Stimulated activated naive CD8-positive, alpha-beta T cell treated with anti-CD3 and anti-CD28 coated beads, Interleukin-15, amount 100 ng/mL, for 72 hours (primary cell): ENCODE measurements at places on chromosomes 11 and 22.

DNA sequence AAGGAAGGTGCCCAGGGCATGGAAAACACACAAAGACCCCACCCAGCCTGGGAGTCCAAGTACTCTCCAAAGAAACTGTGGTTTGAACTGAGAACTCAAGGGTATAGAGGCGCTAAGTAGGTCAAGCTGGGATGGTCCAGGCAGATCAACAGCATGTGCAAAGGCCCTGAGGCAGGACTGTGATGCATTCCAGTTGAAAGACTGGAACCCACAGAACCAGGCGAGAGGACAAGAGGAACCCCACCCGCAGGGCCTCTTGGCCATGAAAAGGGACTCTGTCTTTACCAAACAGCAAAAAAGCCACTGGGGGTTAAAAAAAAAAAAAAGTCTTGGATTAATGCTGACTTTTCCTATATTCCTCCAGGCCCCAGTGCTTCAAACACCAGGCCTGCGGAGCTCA lies 14.3 kb downstream of the CARD10 start:
- DNase-seq = no peak

- no peak for DNase-seq
These were observed 4.7 kb downstream of the C11orf87 start for GRCh38 chr11:109426442-109427240.

DNA sequence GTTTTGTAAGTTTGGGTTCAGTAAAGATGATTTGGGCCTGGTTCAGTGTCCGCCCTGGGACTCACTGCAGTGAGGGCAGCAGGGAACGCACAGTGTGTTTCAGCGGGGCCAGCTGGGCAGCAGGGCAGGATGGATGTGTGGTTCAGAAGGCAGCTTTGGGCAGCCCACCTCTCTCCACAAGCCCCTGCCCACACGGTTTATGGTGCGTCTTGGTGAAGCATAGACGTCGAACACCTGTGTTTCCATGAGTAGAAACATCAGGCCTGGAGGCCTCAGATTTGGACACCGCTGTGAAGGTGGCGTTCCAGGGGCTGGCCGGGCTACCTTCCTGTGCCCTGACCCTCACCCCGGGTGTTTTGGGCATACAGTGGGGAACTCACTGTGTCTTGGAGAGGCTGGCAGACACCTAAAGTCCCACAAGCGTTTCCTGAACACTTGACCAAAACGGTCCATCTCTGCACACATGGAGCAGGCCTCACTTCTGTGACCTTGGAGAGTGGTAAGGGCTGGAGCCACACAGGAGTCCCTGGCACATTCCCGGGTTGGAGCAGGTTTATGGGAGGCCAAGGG lies 59.0 kb downstream of the ST14 start:
- no peak for DNase-seq

DNA sequence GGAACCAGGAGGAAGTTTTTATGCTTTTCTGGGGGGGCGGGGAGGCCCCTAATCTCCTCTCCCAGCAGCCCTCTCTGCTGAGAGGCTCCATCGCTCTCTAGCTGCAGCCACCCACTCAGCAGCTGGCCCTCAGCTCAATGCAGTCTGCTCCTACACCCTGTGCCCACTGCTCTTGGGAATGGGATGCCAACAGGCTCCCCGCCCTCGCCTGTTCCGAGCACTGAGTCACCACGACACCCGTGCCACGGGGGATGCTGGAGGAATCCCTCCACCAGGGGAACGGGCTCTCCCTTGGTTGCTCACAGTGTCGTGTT lies 23.5 kb upstream of the SUSD2 start:
- no peak for DNase-seq

DNA sequence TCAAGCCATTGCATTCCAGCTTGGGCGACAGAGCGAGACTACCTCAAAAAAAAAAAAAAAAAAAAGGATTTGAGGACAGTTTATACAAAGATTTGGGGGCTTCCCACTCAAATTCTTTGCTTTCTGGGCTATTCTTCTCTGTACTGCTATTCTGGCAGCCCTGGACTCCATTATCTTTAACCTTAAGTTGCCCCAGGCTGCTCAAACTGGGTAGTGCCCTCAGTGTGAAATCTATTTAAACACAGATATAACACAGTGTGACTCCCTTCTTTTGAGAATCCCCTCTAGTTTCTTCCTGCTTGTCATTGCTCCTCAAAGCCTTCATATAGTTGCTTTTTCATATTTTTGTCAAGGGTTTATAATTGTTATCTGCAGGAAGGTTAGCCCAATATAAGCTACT lies 49.5 kb upstream of the WEE1 start:
- DNase-seq = no peak

DNA sequence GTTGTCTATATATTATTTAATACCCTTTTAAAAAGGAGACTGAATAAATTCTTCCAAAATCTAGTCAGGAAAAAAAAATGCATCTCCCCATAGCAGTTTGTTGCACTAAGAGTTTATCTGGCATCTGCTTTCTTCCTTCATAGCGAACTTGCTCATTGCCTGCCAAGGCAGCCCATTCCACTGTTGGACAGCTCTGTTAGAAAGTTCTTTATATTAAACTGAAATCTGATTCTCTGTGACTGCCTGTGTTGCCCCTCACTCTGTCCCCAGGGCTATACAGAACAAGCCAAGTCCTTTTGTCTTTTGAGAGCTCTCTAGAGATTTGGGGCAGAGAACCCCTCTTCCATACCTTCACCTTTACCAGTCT lies 3.3 kb upstream of the CHRDL2 start:
- DNase-seq = no peak

- no peak for DNase-seq
These were observed 141.6 kb downstream of the TRPC6 start for GRCh38 chr11:101442171-101442570.

DNA sequence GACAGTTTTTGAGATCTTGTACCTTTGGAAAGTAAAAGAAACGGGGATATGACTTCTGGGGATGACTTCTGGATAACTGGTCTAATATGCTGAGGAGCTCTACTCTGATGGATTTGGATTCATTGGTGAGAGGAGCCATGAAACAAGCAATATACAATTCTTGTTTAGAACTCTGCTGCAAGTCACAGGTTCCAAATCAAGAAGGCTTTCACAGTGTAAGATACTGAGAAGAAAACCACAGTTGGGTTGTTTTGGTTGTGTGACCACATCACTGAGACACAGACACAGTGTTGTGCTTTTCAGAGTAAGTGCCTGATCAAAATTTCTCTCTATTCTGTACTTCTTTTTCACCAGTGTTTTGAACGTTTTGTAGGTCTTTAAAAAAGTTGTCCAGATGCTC lies 13.1 kb upstream of the UCP2 start:
- DNase-seq = peak; percentile 47

DNA sequence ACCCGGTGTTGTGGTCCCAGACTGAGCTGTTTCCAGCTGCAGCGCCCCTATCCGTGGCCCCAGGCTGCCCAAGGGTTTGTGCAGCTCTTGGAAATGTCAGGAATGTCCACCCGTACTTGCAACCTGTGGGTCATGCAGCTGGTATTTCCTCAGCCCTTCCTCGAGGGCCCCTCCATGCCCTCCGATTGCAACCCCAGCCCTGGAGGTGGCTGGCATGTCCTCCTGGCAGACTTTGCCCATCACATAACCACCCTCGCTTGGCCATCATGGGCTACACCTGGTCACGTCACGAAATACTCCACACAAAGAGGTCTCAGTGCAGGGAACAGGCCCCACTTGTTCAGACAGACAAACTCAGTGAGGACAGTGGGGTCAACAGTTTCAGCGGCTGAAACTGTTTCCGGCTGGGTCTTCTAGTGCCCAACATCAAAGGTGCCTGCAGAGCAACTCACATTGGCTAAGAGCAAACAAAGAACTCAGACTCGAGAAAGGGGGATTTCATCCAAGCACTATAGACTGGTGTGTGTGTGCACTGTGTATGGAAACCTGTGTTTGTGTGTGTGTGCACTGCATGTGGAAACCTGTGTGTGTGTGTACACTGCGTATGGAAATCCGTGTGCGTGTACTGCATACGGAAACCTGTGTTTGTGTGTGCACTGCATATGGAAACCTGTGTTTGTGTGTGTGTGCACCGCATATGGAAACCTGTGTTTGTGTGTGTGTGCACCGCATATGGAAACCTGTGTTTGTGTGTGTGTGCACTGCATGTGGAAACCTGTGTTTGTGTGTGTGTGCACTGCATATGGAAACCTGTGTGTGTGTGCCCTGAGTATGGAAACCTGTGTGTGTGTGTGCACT lies 72.8 kb upstream of the CCND1 start:
- DNase-seq = no peak

DNA sequence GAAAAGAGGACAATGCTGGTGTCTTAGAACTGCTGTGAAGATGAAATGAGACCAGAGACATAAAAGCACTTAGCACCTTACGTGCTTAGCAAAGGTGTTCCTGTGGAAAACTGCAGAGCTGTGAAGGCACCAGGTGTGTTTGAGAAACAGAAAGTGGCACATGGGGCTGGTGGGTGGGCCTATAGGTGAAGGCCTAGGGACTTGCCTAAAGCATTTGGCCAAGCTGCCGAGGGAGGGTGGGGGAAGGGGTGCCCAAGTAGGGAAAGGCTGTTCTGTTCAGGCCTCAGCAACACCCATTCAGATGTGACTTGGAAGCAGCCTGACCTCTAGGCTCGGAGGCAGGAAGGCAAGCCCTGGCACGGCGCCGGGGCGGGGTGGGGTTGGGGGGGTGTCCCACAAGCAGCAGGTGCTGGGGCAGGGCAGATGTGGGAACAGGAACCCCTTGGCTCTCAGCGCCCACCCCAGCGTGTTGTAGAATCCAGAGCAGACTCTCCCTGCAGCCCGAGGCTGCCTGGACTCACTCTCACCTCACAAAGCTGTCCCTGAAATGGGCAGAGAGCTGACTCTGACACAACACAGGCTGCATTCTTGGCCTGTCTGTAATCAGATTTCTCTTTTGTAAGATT lies 366.7 kb upstream of the NARS2 start:
- DNase-seq = no peak

DNA sequence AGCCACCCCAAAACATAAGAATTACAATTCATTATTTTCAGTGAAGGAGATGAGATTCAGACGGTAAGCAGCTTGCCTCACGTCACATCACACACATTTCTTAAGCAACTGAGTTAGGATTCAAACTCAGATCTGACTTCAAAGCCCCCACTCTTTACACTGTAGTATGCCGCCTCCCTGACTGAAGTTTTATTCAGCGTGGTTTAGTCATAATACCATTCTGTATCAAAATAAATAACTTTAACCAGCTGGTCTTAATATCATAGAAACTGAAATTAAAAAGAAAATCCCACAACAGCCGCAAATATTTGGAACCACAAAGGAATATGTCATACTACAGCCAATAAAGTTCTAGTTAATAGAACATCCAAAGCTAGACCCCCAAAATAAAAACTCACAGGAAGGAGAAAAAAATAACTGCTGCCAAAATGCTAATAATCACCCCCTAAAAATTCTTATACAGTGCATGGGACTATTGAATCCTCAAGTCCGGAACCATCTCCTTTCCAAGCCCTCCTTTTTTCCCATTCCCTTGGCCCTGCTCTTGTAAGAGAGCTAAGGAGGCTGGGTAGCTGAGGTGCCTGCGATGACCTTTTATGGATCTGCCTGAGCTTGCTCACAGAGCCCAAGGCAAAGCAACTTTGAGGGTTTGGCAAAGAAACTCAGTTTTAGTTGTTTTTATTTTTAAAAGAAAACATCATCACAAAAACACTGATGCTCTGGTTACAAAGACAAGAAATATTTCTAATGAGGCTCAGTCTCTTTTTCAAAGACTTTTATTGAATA lies 334.5 kb downstream of the TTC28 start:
- DNase-seq = no peak

- no peak for DNase-seq
These were observed 39.5 kb upstream of the BRSK2 start for GRCh38 chr11:1350086-1350725.

DNA sequence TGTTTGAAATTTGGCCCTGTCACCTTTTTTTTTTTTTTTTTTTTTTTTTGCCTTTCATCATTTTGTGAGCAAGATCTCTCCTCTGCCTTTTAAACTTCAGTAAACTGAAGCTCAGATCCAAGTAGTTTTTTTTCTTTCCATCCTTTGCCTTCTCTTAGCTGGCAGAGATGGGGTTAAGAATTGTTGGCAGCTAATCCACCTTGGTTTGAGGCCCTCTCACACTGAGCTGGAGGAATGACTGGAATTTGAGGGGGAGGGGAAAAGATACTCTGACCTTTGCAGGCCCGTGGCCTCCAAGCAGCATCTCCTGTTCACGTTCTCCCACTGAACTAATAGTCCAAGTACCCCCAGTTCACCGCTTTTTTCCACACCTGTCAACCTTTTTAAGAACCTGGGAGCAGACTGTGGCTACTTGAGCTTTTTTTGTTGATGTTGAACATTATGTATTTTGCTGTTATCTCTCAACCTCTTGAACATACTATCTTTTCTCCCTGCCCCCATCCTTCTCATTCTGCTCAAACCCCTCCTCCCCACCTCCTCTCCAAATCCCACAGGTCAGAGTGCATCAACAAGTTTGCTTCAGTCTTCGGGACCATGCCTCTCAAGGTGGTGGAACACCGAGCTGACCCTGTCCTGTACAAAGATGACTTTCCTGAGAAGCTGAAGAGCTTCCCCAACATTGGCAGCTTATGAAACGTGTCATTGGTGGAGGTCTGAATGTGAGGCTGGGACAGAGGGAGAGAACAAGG lies 66.2 kb downstream of the ALX4 start:
- no peak for DNase-seq

- DNase-seq = no peak
These were observed 942.3 kb downstream of the LRRC4C start for GRCh38 chr11:40517122-40517521.

- DNase-seq = peak; percentile 75
These were observed at the start of gene SYTL2 for GRCh38 chr11:85810871-85811611. SYTL2 (minus strand) TSS chr11:85811141; CDS start chr11:85757725, 53,416 bp downstream.

DNA sequence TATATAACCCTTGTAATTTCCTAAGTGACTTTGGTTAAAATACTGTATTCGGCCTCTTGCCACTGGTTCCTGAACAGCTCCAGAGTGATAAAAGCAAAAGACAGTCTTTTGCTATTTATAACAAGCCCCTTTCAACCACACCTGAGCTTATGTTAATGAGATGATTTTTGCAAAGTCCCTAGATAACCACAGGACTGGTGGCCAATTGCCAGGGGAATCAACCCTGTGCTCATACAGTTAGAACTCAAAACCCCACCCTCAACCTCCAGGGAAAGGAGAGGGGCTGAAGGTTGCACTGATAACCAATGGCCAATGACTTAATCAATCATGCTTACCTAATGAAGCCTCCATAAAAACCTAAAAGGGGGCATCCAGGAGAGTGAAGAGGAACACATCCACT lies 77.9 kb downstream of the SIK3 start:
- DNase-seq = peak; percentile 33

DNA sequence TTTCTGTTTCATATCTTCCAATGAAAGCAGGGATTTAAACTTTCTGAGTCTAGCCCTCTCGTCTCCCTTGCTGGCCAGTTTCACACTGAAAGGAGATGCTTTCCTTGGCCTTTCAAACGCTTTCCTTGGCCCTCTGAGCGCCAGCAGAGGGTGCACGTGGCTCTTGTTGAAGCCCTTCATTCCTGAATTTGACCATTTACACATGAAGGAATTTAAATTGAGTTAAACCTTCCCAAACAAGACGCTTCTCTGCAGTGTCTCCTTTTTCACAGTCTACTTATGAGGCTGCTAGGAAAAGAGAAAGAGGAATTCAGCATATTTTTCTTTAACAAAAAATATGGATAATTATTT lies 21.6 kb downstream of the NNMT start:
- DNase-seq = no peak
